ENCODE measurements at places on chromosomes 13 and 19.

- no peak for DNase-seq
These were observed 933 bp upstream of the UQCR11 start for GRCh38 chr19:1606138-1606651.

DNA sequence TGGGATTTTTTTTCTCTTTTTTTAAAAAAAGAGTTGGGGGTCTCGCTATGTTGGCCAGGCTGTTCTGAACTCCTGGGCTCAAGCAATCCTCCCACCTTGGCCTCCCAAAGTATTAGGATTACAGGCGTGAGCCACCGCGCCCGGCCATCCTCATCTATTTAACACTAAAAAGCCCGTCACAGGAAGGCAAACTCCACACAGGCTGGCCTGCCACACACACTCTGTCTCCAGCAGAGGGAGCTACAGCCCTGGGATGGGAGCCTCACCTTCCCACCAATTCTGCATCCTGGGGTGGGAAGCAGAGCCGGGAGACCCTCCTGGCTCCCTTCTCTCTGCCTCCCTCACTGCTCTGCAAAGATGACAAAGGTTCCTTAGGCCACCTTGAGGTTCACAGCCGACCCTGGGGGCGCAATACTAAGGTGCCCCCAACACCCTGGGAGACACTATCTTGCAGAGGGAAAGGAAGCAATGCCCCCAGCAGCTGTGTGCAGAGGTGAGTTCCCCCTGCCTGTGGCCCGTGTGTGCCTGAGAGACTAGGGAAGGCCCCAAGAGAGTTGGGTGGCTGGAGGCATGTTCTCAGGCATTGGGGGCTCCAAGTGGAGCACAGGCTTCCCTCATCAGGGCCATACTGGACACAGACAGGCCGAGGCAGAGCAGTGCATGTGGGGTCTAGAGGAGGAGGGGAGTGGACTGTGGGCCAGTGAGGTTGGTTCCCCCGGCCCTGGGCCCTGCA, 27.4 kb upstream of the TIMM44 start:
- peak; percentile 34 for DNase-seq

DNA sequence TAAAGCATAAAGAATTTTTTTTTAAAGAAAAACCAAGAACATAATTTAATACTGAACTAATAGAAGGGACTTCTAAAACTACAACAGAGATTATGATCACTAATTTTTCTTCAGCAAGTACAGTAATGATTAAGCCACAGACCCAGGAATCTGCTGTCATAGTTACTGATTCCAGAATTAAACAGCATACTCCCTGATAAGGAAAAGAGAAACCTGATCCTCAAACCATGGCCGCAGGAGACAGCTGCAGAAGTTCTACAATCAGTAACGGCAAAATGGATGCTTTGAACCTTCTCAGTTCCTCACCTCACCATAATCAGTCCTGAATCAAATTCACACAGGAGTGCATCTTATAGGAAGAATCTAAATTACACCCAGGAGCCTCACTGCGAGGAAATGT, 939.0 kb upstream of the SLITRK1 start:
- no peak for DNase-seq

- no peak for DNase-seq
These were observed 138.8 kb downstream of the RGCC start for GRCh38 chr13:41596190-41596589.

DNA sequence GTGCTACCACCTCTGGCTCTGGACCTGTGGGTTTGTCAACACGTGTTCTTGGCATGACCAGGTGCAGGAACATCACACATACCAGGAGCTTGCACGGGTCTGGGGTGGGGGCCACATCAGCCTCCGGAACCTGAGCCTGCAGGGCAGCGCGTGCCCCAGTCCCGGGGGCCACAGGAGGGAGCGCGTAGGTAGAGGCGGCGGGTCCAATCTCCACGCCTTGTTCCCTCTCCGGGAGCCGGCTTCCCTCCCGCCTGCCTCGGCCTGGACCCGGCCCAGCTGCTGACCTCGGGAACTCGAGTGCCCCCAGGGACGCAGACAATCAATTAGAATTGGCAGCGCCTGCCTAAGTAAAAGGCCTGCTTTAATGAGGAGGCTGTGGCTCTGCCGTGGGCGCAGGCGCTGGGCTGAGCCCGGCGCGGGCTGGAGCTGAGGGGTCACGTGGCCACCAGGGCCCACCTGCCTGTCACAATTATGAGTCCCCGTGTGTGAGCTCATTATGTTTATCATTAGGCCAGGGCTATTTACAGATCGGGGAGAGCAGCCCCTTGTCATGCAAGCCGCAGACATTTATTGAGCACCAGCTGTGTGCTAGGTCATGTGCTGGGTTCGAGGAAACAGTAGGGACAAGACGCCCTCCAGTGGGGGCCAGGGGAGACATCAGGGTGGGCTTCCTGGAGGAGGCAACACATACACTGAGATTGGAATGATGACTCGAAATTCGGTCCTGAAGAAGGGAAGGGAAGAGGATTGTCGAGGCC, 32.2 kb upstream of the TNFAIP8L1 start:
- no peak for DNase-seq

DNA sequence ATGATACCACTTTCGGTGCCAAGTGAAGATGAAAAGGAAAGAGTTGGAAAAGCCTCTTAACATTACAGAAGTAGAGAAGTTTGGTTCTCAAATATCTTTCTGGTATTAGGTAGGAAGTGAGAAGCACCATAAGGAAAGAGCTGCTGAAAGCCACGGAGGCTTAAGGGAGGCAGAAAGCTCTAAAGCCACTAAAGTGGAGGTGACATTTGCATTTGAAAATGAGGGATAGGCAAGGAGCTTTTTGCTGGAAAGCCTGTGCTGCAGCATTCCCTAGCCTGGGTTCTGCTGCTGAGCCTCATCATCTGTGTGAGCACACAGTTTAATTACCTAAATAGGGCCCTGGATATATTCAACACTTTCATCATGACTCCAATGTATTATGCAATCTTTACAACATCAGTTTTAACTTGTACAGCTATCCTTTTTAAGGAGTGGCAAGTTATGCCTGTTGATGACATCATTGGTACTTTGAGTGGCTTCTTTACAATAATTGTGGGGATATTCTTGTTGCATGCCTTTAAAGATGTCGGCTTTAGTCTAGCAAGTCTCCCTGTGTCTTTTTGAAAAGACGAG, 315.4 kb downstream of the RBM26 start:
- no peak for DNase-seq

DNA sequence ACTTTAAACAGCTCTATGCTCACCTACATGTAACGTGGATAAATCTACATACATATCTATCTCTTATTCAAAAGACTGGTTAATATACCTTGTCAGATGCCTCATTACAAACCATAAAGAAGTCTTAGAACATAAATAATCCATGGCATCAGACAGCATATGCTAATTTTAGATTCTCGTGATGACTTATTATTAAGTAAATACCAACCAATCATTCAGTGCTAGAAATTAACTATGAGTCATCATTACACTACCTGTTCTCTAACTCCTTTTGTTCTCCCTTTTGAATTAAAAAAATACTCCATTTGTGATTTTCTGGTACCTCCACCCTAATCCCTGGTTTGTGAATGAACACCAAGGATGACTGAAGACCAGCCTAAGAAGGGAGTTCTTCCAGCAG, 754.3 kb upstream of the ARGLU1 start:
- no peak for DNase-seq

DNA sequence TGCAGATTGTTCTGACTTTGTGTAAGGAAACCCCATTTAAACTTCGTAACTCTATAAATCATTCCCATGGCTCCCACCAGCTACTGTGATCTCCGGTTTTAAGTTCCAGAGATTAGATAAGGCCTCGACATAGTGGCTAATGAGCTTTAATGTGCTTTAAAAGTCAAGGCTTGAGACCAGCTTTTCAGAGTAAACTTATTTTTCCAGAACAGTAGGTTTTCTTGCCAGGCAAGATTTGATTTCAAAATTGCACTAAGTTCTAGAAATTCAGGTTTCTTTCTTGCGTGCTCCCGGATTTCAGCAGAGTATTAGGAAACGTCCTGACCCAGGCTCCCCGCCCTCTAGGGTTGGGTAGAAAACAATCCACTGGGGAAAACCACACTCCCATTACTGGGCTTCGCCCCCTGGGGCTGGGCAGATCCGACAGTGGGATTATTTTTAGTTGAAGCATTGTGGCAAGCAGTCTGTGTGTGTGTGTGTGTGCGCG, 43.3 kb downstream of the CRYL1 start:
- no peak for DNase-seq

DNA sequence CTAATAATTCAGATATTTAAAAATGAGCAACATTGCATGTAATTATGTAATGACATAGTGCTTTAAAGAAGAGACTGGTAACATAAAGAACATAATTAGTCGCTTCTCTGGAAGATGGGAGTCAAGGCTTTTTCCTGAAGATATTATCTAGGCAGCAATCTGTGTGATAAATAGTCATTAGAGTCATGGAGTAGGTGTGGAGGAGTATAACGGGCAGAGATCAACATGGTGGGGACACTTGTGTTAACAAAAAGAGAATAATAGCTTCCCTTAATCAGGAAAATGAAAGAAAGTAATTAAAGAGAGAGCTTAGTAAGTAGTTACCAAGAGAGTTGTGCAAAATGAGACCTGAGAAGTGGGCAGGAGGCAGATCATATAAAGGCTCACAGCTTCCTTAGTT, 1417.1 kb upstream of the ATXN8OS start:
- DNase-seq = no peak

GRCh38 chr13:24610956-24611355, 69.3 kb upstream of the ATP12A start:
- no peak for DNase-seq

GRCh38 chr19:51078104-51078503, 4.6 kb downstream of the KLK14 start:
- DNase-seq = no peak

Data from fibroblast of skin of scalp (primary cell).